ENCODE measurements at places on chromosomes 2 and 18.

DNA sequence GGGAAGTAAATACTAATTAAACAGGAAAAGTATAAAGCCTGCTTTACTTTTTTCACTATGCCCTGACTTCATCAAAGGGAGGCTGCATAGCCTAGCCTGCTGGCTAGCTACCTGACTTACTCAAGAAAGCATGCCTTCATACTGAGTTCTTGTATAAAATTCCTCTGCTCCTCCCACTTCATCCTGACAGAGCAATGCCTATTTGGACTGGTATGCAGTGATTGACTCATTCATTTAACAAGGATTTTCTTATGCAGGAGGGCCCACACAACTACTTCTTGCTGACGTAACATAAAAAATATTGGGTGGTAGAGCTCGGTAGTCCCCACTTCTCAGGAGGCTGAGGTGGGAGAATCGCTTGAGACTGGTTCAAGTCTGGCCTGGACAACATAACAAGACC, 70.5 kb downstream of the PRPF40A start:
- no peak for DNase-seq

GRCh38 chr2:158413581-158413980, 43.0 kb downstream of the CCDC148 start:
- DNase-seq: no peak

DNA sequence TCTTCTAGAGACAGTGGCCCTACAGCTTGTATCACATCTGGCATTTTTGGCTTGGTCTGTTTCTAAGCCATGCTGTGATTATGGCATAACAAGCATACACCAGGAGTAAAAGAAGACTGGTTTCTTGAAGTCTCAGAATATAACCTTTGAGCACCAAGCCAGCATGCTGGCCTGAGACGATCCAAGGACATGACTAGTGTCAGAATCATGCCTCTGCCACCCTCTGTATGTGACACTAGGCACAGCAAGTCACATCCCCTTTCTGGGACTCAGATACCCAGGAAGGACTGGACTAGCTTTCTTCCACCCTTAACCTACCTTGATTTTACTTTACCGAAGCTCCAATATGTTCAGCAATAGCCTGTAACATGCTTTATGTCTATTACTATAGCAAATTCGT, 345.5 kb downstream of the SETBP1 start:
- no peak for DNase-seq

DNA sequence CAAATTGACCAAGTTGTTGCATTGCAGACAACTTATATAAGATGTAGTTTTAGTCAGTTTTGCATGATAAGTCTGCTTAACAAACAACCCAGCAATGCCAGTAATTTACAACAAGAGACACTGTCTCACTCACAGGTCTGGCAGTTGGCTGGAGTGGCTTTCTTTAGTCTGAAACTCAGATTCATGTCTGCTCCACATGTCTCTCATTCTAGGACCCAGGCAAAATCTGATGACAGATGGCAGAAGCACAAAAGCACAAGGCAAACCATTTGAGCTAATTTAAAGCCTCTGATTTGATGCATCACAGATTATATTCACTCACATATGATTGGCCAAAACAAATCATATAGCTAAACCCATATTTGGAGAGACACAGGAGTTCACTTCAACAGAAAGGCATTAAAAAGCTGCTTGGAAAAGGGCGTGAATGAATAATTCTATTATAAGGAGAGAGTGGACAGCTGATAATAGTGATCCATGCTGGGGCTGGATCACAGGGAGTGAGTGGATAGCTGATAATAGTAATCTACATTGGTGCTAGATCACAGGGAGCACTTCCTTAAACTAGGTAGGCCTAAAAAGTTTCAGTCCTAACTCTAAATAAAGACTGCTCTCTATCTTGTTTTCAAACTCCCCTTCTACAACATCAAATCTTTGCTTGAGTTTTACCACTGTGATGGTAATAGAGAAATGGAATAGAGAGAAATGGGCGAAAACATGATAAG, 593.2 kb upstream of the ZNF804A start:
- DNase-seq: no peak

DNA sequence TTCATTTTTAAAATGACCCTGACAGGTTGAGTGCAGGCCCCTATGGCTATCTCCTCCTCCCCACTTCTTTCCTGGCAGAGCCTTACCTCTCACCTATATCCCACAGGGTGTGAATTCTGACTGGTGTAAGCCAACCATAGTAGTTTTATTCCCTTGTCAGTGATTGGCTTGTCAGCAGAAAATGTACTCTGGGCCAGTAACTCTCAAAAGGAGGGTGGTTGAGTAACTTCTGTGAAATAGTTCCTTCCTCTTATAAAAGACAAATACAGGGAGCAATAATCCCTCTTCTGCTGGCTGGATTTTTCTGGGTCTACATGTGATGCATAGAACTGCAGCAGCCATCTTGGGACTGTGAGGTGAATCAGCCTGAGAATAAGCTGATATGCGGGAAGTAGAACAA, 83.4 kb downstream of the RAPH1 start:
- no peak for DNase-seq

DNA sequence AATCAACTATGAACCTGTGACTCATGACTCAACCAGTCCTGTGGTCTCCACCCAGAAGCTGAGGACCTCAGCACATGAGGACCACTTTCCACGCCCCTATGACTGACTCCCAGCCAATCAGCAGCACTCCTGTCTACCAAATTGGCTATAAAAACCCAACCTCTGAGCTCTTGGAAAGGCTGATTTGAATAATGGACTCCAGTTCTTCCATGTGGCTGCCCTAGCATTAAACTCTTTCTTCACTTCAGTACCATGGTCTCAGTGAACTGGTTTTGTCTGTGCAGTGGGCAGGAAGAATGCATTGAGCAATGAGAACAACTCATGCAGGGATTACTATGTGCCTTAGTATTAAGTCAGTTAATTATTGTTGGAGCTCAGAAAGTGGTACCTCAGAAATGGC, 78.3 kb downstream of the CMPK2 start:
- DNase-seq: no peak

DNA sequence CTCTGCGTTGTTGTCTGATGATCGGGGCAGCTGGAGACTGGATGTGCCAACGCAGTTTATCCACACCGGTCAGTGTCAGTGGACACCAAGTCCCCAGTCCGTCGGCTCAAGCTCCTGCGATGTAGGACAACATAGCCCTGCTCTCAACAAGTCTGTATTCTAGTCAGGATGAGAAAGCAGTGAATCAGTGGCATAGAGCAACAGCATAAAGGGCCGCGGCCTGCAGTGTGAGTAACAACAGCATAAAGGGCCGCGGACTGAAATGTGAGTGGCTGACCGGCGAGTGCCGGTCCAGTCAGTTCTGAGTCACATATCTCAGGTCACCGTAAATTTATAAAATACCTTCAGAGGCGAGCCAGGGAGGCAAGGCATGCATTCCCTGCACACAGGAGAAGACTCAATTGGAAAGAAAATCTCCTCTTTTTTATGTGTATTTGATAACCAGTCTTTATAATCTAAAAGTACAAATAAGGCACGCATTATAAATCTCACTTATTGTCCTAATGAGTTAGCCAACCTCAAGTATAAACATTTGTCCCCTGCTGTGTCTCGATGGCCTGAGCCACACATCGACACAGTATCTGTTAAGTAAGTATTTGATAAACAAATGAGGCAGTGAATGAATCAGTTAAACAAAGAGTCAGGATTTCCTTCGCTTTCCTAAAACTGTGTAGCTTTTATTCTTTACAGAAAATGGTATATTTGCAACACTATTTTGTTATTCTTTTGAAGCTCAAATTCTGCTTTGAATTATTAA, 33.8 kb upstream of the NFATC1 start:
- DNase-seq: no peak

DNA sequence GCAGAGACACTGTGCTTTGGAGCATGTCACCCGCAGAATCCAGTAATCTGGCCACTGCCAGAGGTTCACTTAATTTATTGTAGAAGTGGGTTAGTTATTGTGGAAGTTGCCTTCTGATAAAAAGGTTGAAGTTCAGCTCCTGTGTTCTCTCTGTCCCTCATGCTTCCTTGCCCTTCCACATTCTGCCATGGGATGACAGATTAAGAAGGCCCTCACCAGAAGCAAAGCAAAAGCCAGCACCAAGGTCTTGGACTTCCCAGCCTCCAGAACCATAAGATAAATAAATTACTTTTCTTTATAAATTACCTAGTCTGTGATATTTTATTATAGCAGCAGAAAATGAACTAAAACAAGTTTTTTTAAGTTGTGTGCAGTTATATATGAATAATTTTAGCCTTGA, 145.0 kb upstream of the SH3BP4 start:
- DNase-seq: no peak

GRCh38 chr2:55017880-55018279, 32.4 kb downstream of the RTN4 start:
- DNase-seq: no peak

- no peak for DNase-seq
Measured at GRCh38 chr18:10114717-10115463, 201.1 kb downstream of the VAPA start.

DNA sequence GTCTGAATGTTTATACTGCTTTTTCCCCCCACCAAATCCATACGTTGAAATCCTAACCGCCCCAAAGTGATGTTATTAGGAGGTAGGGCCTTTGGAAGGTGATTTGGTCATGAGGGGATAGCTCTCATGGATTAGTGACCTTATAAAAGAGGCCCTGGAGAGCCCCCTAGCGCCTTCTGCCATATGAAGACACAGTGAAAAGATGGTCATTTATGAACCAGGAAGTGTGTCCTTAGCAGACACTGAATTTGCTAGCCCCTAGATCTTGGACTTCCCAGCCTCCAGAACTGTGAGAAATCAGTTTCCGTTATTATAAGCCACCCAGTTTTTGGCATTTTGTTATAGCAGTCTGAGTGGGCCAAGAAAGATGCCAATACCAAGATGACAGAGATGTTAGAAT, 7.2 kb upstream of the TSN start:
- no peak for DNase-seq
